ENCODE measurements at places on chromosomes 7 and 10. TPM values are rescaled to one million over a fixed set of nuclear protein-coding genes. Genes with fewer than 3 reads are reported as not detected.

The GBF1 gene
- 14.4 TPM for total RNA-seq

The SH2B2 gene
- total RNA-seq: 2.0 TPM

DNA sequence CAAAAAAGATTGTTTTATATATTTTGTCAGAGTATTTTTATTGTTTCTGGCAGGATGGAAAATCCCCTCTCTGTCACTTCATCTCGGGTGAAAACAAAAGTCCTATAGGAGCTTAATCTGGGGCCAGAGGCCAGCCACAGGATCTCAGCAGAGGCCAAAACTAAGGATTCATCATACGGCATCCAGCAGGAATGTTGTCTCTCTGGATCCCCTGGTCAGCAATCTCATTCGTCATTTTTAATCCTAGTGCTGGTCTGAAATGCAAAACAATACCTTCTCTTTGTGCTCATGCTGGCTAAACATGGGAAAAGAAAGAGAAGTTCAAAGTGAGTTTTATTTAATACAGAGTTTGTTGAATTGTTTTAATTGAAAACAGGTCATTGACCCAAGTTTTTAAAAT, 482.5 kb upstream of the AUTS2 start:
- no peak overlapping the region for H3K4me3 ChIP-seq
- no peaks in the 10 kb centered on the region for H3K4me1 ChIP-seq
- H3K27ac ChIP-seq: no peak overlapping the region
- no peaks in the 10 kb centered on the region for H3K27me3 ChIP-seq
- no peaks in the 10 kb centered on the region for H3K36me3 ChIP-seq
- DNase-seq: peak; percentile 71

The TMEM196 gene
- total RNA-seq: not detected

The BTBD16 gene
- not detected for total RNA-seq

The ZNF727 gene
- total RNA-seq: 6.4 TPM

The MBL2 gene
- total RNA-seq: not detected

The OPN1SW gene
- total RNA-seq: not detected

Measured in fibroblast of lung (primary cell).